ENCODE measurements at places on chromosomes 5 and 9. TPM values are rescaled to one million over a fixed set of nuclear protein-coding genes. Genes with fewer than 3 reads are reported as not detected.

- no peak for DNase-seq
These were observed 4.1 kb downstream of the KLF9 start for GRCh38 chr9:70410368-70410767.

- no peak for DNase-seq
These were observed 724.0 kb upstream of the ZNF608 start for GRCh38 chr5:125470280-125470902.

- no peak for DNase-seq
These were observed 60.0 kb downstream of the SNX18 start for GRCh38 chr5:54577528-54577927.

DNA sequence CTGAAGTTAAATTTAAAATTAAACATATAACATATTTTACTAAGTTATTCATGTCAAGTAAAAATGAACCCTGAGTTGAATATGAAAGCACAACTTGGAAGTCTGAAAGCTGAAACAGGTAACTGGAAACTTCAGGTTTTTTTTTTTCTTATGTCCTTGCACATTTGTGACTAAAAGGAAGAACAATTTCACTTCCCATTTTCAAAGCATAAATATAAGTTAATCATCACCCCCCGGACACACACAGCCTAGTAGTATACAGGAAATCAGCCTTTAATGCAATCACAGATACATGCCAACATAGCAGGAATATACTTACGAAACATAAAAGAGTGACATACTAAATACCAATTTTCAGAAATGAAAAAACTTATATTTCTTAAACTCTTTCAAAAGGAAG lies 225.9 kb downstream of the RFX3 start:
- no peak for DNase-seq

GRCh38 chr5:148482697-148483462 lies 99.1 kb downstream of the FBXO38 start:
- DNase-seq, result peak; percentile 66

GRCh38 chr5:92741906-92742305 lies 839.1 kb downstream of the NR2F1-AS1 start:
- DNase-seq, result no peak

- no peak for DNase-seq
These were observed 9.0 kb upstream of the DMRT3 start for GRCh38 chr9:967436-967835.

GRCh38 chr5:80711216-80711615 lies 56.4 kb upstream of the DHFR start:
- DNase-seq, result no peak

GRCh38 chr9:116476935-116477381 lies 210.1 kb upstream of the TRIM32 start:
- no peak for DNase-seq

- no peak for DNase-seq
These were observed 31.8 kb upstream of the FRRS1L start for GRCh38 chr9:109198736-109199382.

DNA sequence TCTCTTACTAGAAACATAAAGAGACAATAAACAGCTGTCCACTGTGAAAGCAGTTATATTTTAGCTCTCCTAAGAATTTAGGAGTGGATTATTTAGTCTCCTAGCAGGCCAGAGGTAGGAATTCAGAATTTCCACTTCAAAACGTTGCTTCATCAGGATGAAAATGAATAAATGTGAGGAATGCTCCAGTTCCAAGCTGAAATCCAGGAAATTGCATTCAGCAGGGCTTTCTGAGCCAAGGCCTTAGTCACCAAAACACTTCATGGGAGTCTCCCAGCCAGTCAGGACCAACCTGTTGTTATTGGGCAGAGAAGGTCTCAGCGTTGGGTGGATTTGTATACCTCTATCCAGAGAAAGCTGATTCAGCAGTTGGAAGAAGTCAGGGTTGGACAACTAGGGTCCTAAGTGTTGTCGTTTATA lies 1040.3 kb downstream of the TLE1 start:
- DNase-seq, result no peak

DNA sequence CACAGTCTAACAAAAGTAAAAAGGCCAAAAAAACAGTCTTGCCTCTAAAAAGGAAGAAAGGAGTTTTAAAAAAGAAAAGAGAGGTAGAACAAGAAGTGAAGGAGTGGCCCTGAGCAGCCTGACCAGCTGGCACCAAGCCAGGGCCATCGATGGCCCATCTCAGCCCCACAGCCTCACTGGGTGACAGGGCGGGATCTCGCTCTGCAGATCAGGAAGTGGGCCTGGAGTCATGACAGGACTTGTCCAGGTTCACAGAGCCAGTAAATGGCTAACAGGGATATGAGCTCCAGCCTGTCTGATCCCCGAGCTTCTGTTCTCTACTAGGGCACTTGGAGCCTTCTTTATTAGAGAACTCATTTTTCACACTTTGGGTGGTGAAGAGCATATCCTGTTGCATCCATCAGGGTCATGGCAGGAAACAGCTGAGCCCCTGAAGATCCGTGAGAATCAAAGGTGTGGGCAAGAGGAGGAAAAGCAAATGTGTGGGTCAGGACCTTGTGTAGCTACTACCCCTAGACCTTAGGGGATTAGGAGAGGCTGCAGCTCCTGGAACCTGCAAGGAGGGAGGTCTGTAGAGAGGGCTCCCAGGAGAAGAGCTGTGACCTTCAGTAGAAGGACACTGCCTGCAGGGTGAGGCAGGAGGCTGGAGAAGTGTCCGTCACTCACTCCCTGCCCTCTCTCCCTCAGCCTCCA lies 299.0 kb upstream of the MSX2 start:
- DNase-seq, result peak; percentile 25

DNA sequence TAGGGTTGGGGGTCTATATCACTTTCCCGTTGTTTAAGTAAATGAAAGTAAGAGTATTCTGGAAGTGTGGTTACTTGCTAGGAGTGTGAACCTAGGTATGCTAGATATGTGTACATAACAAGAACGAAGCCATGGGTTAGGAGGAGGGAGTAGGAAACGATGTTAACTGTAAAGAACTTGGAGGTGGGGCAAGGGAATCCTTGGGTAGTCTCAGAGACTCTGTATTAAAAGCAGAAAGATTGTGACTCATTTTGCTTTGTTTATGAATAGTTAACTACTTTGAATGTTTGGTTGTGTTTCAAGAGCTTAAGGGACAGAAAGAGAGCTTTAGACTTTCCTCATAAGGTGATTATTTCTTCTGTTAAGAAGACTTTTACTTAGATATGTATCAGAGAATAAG lies 59.9 kb downstream of the TMEM252 start:
- no peak for DNase-seq

DNA sequence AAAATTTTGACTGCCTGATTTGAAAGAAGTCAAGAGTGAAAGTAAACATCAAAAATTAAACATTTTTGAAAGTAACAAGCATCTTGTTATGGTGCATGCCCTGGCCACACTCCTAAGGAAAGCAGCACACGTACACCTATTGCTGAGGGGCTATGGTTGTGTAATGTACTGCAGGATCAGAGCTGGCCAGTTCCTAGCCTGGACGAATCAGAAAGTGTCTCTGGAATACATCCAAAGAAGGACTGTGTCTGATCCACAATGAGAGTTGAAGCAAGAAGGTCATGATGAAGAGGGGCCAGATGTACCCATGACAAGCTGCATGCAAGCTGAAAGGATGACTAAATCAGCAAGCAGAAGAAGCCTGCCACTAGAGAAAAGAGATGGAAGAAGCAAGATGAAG lies 618.2 kb downstream of the TLE1 start:
- no peak for DNase-seq

- DNase-seq, result peak; percentile 65
These were observed 120.6 kb downstream of the C9orf50 start for GRCh38 chr9:129500161-129500862.

DNA sequence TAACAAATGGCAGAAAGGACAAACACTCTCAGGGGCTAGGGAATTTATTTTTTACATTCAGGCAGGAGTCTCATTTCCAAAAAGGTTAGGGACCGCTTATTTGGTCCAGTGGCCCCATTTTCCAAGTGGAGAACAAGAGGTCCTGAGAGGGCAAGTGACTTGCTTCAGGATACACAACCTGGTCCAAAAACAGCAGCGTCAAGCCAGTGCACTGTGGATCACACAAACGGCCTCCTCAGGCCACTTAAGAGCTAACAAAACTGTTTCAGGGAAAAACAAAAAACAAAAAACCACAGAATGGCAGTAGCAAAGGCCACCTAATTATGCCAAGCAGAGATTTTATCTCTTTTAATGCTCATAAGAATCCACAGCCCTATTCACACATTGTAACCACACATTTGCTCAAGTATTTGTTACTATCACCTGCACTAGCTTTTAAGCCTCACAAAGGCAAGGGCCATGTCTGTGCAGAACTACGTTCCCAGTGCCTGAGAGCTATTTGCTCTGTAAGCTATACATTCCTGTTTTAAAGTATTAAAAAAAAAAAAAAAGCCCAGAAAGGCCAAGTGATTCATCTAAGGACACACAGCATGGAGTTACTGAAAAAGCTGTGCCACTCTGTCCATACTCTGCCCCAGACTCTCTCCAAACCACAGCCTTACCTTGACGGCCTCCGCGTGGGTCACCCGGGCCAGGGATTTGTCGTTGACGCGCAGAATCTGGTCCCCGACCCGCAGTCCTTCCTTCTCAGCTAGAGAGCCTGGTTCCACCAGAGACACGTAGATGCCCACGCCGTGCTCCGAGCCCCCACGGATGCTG lies 1.5 kb downstream of the WHRN start:
- no peak for DNase-seq

DNA sequence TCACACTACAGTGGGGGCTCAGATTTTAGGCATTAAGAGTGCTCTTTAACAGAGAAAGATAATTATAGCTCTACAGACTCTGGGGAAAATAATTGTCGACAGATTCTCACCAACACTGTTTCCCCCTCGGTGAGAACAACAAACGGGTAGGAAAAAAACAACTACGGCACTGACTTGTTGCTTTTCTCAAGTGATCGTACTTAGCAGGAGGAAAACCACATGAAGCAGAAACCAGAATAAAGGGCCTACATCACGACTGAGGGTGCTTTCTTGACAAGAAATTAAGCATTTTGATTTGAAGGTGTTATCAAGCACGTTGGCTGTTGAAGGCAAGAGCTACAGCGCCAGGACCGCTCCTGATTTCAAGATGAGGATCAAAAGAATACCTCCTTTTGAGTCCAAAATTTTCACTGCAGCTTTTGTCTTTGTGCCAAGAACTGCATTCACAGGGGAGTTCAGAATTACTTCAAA lies 27.2 kb upstream of the CER1 start:
- no peak for DNase-seq

ENTREP1 gene
- total RNA-seq, result 28.6 TPM

DCTN3 gene
- total RNA-seq, result 64.4 TPM

CCNB1 gene
- 3.5 TPM for total RNA-seq

SV2C gene
- total RNA-seq, result not detected

TLR4 gene
- total RNA-seq, result 48.2 TPM

SPINK6 gene
- not detected for total RNA-seq

NR2F1 gene
- total RNA-seq, result 29.3 TPM

Data from upper lobe of left lung (tissue), 6 donors.